Suppressor macrophage treated with lipopolysaccharide for 4 hours (primary cell): ENCODE measurements at places on chromosomes 3 and 15.

- DNase-seq = no peak
Observed at GRCh38 chr3:190291994-190292584, 30.2 kb downstream of the CLDN1 start.

- no peak for DNase-seq
Observed at GRCh38 chr3:3699407-3699806, 99.8 kb upstream of the LRRN1 start.

- DNase-seq = peak; percentile 19
Observed at GRCh38 chr3:194206320-194206719, 70.4 kb downstream of the HES1 start.

DNA sequence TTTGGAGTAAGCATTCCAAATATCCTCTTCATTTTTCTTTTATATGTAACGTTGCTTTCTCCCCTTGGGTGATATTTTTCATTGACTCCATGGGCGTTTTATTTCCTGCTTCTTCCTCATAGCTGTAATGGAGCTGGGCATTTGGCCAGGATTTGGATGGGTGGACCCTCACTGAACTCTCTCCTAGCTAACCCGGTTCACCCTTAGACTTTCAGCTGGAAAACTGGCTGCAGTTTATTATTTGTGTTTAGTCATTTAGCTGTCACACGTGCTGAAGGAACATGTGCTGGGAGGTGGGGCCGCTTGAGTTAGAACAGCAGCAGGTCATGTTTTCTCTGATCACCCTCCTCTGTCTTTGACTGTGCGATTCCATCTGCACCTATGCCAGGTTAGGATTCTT is 407.6 kb downstream of the ZIC1 start:
- DNase-seq = no peak
